Astrocyte (in vitro differentiated cells and primary cell): ENCODE measurements at places on chromosomes 11 and 22. TPM values are rescaled to one million over a fixed set of nuclear protein-coding genes. Genes with fewer than 3 reads are reported as not detected.

DNA sequence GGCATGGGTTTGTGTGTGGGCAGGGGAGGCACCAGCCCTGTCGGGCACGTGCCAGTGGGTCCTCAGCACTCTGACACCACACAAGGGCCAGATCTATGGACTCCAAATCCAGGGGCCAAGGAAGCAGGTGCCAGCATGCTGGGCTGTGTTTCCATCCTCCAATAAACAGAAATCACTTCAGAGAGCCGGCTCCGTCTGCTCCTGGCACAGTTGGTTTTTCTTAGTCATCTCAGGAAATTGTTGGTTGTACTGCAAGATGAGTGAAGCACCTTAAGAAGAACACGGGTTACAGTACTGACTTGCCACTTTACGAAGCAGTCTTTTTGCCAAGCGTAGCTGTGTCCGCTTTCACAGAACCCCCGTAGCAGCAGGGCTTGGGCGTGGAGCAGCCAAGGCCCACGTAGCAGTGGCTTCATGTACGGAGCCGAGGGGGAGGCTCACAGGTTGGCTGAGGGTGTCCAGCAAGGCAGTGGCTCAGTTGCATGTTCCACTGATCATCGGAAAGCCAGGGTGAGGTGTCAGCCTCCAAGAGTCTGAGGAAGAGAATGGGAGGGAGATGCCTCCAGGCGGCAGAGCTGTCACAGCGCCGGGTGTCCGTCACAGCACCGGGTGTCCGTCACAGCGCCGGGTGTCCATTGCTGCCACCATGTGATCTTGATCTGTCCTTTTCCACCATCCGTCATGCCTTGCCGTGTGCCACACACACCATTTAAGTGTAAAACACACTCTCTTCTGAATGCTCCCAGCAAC, 314.9 kb downstream of the CTTN start:
- DNase-seq = no peak
- no peak overlapping the region for H3K4me3 ChIP-seq
- H3K27me3 ChIP-seq = peaks cover 44% of the 10 kb centered on the region
- H3K36me3 ChIP-seq = no peaks in the 10 kb centered on the region

DNA sequence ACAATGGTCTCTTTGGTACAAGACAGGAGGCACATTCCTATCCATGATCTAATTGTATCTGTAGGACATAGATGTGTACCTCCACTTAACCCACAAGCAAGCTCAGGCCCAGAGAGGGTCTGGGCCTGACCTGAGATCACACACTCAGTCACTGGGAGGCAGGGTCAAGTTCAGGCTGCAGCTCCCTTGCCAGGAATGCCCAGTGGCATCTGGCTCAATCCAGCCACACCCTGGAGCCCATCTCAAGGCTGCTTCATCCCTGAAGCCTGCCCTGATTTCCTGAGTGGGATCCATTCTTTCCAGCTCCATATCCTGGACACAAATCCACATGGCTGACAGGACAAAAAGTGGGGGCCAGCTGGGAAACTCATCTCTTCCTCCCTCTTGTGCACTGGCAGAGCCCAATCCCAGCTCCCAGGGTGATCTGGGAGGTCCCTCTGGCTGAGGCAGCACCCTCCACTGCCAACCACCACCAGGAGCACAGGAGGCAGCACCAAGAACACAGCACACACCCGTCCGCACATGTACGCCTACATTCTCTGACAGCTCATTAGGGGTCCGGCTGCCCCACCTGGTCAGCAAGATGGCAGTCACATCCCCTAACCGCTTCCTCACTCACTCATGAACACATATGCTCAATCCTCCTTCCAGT, 39.2 kb upstream of the KLHL35 start:
- no peaks in the 10 kb centered on the region for H3K36me3 ChIP-seq
- no peak for DNase-seq
- no peaks in the 10 kb centered on the region for H3K27me3 ChIP-seq
- peaks cover 21% of the 10 kb centered on the region for H3K4me1 ChIP-seq
- H3K4me3 ChIP-seq = no peak overlapping the region
- H3K27ac ChIP-seq = no peak overlapping the region

The NOX4 gene
- 36.5 and 49.2 TPM in 2 replicates for total RNA-seq

The BRSK2 gene
- total RNA-seq = 3.9 and 7.1 TPM in 2 replicates

The UFD1 gene
- total RNA-seq = 92.7 and 105 TPM in 2 replicates
